ENCODE measurements at places on chromosomes 1 and 21. TPM values are rescaled to one million over a fixed set of nuclear protein-coding genes. Genes with fewer than 3 reads are reported as not detected.

DNA sequence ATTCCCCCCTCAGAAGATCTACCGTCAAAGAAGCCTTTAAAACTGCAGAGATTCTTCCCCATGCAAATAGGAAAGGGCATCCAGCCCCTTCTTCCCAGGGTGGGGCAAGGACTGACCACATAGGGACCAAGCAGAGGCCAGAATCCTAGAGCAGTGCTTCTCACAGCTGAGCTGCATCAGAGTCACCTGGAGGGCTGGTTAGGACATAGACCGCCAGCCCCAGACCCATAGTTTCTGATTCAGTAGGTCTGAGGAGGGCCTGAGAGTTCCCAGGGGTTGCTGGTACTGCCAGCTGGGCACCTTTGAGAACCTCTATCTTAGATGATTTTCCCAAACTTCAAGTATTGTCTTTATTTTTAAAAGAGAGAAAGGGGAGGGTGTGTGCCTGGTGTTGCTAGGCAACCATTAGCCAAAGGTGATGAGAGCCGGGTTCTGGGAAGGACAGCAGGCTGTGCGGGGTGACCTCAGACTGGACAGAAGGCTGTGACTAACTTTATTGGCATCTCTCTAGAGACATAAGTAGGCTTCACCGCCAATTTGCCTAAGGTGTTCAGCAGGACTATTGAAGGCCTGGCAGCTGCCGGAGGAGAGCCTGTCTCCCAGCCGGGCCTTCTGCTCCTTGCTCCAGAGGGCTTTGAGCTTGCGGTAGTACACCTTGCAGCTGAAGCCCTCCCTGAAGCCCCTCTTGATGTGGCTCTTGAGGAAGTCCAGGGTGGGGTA is 3.0 kb downstream of the SPATA46 start:
- DNase-seq: no peak

DNA sequence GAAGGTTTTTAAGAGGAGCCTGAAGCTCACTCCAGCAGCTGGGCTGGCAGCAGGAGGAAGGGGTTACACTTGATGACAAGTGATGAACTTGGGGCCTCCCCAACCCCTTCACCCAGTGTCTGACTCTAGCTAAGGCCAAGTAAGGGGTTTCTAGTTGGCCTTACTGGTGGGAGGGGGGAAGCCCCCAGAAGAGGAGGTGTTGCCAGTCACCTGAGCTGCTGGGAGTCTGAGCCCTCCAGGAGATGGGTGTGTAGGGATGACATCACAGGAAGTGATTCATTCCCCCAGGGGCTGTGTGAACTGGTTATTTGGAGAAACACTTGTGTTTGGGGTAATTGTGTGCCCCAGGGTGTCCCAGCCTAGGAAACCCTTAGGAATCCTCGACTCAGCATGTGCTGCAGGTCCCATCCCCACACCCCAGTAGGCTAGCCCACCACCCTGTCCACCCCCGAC is 3.1 kb downstream of the PADI1 start:
- DNase-seq: peak; percentile 89

DNA sequence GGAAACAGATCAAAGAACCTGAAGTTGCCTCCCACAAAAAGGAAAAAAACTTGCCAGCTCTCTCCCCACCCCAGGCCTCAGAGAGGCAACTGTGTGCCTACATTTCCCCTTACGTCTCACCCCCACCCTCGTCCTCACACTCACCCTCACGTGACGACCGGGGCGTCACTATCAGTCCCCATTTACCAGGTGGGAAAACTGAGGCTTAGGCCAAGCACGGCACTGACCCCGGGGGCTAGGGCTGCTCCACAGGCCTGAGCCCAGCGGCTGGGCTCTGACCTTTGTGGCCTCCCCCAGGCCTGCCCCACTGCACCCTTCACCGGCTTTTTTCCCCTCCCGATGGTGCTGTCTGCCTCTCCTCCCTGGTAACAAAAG is 51.5 kb upstream of the RUNX3 start:
- peak; percentile 78 for DNase-seq

Gene SLC30A7
- 32.0 TPM for total RNA-seq

Gene KIF14
- 13.7 TPM for total RNA-seq

DNA sequence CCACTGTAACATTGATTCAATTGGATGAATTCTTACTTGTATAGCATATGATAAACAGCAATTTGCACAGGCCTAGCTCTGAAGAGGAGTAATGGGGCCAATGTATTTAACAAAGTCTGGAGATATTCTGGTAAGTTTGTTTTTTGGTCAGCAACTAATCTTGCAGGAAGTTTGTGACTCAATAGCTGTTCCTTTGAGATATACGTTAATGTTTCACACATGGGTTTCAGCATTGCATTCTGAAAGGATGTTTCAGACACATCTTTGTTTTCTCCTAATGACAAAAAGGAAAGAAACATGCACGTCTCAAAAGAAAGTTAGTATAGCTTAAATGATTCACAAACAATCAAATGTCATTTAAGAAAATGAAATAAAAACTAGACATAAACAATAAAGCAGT is 49.0 kb downstream of the LTN1 start:
- no peak for DNase-seq

DNA sequence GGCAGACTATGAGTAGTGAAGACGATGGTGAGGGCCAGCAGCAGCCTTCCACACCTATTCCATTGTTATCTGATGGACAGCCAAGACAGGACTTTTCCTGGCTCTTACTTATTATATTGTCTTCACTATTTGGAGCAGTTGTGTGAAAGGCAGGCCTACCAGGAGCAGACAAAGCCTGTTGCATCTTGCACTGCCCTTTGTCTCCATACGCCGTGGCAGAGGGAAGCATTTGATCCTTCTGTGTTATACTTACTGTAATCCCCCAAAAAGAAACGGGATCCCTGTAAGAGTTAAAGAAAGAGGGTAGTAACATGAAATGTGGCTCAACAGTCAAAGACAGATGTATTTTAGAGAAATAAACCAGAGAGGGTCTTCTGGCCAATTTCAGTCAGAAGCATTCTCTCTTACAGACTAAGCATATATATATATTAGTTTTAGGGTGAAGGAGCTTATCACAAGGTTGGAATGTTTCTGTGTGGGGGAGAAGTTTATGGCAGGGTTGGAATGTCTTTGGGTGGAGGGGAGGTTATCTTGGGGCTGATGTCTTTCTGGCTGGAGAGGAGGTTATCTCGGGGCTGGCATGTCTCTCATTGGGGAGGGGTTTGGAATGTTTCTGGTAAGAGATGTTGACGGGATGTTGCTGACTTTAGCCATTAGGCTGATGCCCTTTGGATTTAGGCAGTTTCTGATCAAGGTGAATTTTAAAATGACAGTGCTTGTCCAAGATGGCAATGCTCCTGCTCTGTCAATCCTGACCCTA is 23.4 kb upstream of the HSD3B1 start:
- no peak for DNase-seq
